Hepatocyte (in vitro differentiated cells): ENCODE measurements at places on chromosomes 1 and 21.

- no peak for DNase-seq
Observed at GRCh38 chr1:26016953-26017545, 4.5 kb upstream of the EXTL1 start.

GRCh38 chr1:1364266-1364665, 5.9 kb upstream of the MXRA8 start:
- DNase-seq, result no peak

- no peak for DNase-seq
Observed at GRCh38 chr21:39000496-39000895, 182.8 kb downstream of the PSMG1 start.

GRCh38 chr1:92473781-92474495, 12.8 kb downstream of the GFI1 start:
- no peak for DNase-seq

DNA sequence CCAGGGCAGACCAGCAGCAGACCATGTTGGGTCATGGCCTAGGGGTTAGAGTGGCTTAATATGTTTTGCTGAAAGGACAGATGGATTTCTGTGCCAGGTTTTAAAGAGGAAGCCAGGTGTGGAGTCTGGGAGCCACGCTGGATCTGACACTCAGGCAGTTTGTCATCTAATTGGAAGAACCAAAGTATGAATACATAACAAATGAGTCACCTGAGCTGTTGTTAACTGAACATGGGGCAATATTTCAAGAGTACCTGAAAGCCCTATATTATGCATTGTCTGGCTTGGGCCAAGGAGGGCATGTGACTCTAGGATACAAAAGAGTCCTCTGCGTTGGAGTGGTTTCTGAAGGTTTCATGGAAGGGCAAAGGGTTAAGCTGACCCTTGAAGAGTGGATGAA, 70.6 kb downstream of the LMO4 start:
- no peak for DNase-seq

GRCh38 chr1:11787251-11787803, 18.4 kb downstream of the MTHFR start:
- DNase-seq, result peak; percentile 73

DNA sequence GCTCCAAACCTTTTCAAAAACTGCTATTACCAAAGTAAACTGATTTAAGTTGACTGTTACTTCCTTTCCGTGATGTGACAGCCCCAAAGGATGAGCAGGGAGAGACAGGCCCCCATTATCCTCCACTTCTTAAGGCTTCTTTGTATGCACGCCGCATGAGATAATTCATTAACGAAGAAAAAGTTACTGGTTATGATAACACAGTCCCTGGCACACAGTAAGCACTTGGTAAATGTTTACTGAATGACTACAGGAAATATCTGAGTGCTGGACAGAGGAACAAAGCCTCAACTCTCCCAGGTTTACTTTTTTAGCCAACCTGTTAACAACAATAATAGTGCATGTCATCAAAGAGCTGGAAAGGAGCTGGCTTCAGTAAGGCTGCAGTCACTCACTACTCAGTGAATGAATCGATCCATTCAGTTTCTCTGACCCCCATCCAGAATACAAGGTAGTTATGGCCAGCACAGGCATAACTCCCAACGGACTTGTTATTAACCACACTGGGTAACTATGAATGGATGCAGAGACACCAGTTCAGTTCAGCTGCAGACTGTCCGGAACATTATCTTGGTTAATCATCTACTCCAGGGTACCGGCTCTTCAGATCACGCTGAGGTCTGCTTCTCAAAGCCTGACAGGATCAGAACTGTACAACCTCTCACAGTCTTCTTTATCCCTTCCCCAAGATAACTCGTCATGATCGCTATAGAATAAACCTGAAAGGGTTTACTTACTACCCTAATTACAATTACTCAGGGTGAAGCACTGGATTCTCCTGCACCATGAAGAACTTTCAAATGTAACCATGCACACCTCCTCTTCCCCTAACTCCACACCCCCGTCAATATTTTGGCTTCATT, 58.3 kb downstream of the TGFBR3 start:
- DNase-seq, result peak; percentile 57

- DNase-seq, result no peak
Observed at GRCh38 chr1:4519954-4520353, 134.5 kb upstream of the AJAP1 start.

- no peak for DNase-seq
Observed at GRCh38 chr1:244614113-244614836, 38.7 kb upstream of the DESI2 start.

- no peak for DNase-seq
Observed at GRCh38 chr1:101371259-101371658, 134.4 kb downstream of the S1PR1 start.

DNA sequence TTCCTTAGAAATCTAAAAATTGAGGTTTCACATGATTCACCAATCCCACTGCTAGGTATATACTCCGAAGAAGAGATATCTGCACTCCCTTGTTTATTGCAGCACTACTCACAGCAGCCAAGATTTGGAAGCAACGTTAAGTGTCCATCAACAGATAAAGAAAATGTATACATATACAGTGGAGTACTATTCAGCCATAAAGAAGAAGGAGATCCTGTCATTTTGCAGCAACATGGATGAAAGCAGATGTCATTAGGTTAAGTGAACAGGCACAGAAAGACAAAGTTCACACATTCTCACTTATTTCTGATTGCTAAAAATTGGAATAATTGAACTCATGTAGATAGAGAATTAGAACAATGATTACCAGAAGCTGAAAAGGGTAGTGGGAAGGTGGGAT, 56.4 kb downstream of the RABGAP1L start:
- no peak for DNase-seq

DNA sequence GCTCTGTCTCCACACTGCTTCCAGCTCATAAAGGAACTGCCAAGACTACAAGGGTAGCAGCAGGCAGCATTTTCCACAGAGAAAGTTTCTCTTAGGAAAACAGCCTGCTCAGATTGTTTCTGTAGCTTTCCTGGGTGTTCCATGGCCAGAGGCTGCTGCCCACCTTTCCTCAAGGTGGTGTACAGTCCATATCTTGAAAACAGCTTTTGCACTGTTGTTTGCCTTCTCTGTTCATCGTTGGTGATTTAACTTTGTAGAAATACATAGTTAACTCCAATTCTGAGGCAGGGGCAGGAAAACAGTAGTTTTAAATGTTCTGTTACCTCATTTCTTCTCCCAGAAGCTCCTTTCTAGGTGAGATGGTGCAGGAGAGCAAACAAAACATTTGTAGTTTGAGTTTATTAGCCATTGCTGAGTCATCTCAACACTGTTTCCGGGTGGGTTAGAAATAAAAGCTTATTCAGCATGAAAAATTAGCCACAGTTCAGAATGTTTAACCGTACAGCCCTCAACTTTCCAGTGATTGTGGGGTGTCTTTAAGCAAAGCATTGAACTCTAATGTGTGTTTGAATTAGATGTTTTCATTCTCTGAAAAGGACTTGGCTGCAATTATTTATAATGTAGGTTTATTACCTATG, 41.7 kb downstream of the DIP2A start:
- DNase-seq, result peak; percentile 13

GRCh38 chr1:59013276-59013927, 229.6 kb upstream of the JUN start:
- peak; percentile 69 for DNase-seq

DNA sequence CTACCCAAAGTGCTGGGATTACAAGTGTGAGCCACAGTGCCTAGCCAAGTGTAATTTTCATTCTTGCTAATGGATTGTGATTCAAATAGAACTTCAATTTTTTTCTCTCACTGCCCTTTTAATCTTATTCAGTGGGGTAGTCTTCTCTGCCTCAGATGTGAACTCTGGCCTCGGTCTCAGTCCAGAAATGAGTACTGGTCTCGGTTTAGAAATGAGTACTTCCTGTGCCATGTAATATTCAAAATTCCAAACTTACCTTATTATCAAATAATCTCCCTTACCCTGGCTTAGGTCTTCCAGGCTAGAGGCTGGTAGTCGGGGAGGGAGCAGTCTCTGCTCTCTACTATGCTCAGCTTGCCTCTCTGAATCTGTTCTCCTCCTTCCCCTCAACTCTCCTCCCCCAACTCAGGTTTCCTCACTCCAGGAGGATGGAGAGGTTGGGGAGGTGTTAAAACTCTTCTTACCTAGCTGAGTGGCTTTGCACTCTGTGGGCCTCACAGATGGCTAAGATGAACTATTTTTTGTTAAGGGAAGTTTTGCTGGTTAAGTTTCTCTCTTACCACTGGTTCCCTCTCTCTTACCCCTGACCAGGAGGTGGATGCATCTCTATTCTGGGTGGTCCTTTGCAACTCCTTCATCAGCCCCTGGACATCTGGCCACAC, 4.8 kb upstream of the SLAMF9 start:
- DNase-seq, result no peak

DNA sequence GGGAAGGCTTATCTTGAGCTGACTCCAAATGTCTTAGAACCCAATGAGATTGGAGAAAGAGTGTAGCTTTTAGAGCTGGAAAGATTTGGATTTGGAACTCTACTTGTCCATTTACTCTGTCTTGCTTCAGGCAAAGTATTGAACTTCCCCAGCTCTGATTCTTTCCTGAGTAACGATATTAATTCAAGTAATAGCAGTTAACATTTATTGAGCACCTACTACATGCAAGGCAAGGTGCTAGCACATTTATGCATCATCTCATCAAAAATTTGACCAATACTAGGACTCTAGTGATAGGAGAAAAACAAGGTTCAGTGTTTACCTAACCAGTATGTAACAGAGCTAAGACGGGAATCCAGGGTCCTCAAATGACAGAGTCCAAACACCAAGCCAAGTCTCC, 2.5 kb upstream of the LRRN2 start:
- DNase-seq, result no peak

DNA sequence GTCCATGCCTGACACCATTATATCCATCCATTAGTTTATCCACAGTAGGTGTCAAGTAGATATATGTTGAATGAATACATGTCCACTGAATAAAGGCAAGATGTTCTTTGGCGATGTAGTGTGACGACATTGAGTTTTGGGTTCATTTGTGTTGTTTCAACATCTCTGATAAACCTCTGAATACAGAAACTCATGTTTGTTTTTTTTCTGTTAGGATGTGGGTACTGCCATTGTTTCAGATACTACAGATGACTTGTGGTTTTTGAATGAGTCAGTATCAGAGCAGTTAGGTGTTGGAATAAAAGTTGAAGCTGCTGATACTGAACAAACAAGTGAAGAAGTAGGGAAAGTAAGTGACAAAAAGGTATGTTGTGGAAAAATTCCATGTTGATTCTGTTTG, 28.1 kb downstream of the MDM4 start:
- DNase-seq, result no peak

GRCh38 chr1:21028520-21029145, 148.1 kb downstream of the EIF4G3 start:
- no peak for DNase-seq

GRCh38 chr1:201792534-201793305, 36.2 kb upstream of the IPO9 start:
- peak; percentile 88 for DNase-seq

- no peak for DNase-seq
Observed at GRCh38 chr1:15531003-15531402, 4.4 kb downstream of the DNAJC16 start.

DNA sequence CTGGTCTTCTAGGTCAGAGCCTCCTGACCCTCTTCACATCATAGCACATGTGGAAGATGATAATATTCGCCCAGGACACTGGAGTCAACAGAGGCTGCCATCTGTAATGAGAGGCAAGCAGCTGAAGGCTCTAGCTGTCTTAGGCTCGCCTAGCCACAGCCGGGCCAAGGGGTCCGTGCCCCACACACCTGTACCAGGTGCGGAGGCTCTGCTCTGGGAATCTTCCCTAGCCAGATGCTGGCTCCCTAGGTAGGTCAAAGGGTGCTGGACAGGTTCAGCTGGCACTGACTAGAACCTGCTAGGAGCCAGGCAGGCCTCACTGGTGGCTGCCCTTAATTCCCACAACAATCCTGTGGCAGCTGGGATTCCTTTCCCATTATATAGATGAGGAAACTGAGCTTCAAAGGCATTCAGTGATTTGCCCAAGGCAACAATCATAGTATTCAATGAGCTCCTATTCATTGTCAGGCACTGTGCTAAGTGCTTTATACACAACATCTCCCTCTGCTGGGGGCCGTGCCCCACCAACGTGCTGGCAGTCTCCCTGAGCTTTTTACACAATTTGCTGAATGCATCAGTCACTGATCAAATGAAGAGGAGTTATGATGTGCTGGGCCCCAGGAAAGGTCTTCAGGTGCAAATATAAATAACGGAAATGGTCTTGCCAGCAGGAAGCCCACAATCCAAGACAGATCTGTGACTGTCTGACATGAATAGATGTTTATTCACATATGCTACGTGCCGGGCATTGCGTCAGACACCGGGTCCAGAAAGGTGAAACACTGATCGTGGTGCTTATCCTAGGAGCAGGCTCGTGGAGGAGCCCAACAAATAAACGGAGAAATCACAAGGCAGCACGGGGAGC, 58.0 kb downstream of the DDX20 start:
- DNase-seq, result no peak

GRCh38 chr1:70354332-70355110, at the start of gene ANKRD13C:
Gene ANKRD13C (minus strand): TSS chr1:70354722. CDS start chr1:70354408, 314 bp downstream.
- peak; percentile 98 for DNase-seq

DNA sequence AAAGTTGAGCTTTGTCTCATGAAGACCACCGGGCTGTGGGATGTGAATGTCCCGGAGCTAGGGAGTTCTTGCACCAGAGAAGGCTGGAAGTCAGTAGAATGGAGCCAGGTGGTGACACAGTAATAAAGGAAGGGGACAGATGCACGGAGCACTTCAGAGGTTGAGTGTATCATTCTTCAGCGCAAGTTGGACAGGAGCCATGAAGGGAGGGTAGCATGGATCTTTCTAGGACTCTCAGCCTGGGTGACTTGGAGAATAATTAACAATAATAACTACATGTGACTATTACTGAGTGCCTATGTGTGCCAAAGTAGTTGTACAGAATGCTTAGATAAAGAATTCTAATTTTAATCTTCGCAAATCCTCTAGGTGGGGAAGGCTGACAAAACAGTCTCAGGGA, 258.7 kb upstream of the AJAP1 start:
- no peak for DNase-seq

DNA sequence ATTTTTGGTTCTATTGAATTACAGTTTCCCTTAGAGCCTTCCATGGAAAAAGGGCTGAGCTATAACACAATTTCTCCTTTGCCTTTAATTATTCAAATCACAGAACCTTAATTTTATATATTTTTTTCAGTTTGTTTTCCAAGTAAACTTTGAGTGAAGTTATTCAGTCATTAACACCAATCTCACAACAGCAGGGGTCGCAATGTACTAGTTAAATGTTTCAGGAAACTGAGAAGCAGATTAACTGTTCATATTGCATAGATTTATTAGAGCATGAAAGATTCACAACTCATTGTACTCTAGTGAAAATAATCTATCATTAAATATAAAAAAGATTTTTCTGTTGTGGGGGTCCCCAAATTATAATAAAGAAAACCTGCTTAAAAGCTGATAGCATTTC, 64.1 kb downstream of the KIFAP3 start:
- peak; percentile 59 for DNase-seq

DNA sequence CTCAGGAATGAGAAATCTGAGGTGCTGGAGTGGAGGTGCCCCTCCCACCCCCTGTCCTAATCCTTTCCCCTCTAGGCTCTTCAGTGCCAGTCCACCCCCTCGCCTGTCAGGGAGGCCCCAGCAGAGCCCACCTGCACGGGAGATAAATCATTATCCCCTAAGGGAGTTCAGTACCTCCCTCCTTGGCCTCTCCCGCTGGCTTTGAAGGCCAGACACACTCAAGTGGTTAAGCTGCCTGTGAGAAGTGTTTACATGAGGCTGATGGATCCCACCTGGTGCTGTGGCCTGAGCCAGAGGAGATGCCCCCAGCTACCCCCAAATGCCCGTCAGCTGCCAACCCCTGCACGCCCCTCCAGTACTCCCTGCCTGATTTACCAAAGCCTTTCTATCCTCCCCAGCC, 3.7 kb downstream of the RSPO1 start:
- no peak for DNase-seq
